ENCODE measurements at places on chromosomes 16 and 17. TPM values are rescaled to one million over a fixed set of nuclear protein-coding genes. Genes with fewer than 3 reads are reported as not detected.

GRCh38 chr17:35901631-35902175, 21.5 kb upstream of the CCL5 start:
- no peaks in the 10 kb centered on the region for H3K27me3 ChIP-seq
- no peak for DNase-seq
- H3K36me3 ChIP-seq: no peaks in the 10 kb centered on the region

- peaks cover 7% of the 10 kb centered on the region for H3K36me3 ChIP-seq
- DNase-seq: no peak
- H3K27me3 ChIP-seq: no peaks in the 10 kb centered on the region
- peaks cover 31% of the 10 kb centered on the region for H3K4me1 ChIP-seq
Measured at GRCh38 chr17:48375356-48375755, 54.7 kb downstream of the SKAP1 start.

DNA sequence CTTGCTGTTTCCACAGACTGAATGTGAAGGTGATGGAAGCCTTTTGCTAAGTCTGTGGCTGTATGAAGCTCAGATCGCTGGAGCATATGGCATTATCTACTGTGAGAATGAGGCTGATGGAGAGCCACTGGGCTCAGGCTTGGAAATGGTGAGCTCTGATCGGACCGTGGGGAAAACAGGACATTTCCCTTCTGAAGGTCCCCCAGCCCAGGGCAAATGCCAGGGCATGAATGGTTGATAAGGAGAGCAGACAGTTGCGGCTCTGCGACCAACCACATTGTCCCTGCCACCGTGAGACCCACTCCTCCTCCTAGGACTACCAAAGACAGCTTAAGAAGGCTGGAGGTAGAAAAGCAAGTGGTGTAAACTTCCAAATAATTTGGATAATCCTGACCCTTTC, 4.7 kb upstream of the CUEDC1 start:
- H3K27me3 ChIP-seq: peaks cover 10% of the 10 kb centered on the region
- no peak overlapping the region for H3K4me3 ChIP-seq
- H3K4me1 ChIP-seq: peaks cover 14% of the 10 kb centered on the region
- no peak overlapping the region for H3K27ac ChIP-seq

GRCh38 chr17:42378359-42378958, 9.8 kb downstream of the STAT3 start:
- H3K36me3 ChIP-seq: no peaks in the 10 kb centered on the region
- DNase-seq: no peak
- H3K4me1 ChIP-seq: peaks cover 20% of the 10 kb centered on the region

- H3K36me3 ChIP-seq: no peaks in the 10 kb centered on the region
- DNase-seq: peak; percentile 24
- no peaks in the 10 kb centered on the region for H3K27me3 ChIP-seq
- H3K27ac ChIP-seq: no peak overlapping the region
Measured at GRCh38 chr17:66548158-66548557, 245.7 kb downstream of the PRKCA start.

GRCh38 chr16:77910021-77910420, 112.3 kb upstream of the CLEC3A start:
- no peaks in the 10 kb centered on the region for H3K36me3 ChIP-seq

GRCh38 chr17:82956726-82957468, 117.1 kb upstream of the ZNF750 start:
- H3K4me3 ChIP-seq: no peak overlapping the region
- no peak overlapping the region for H3K27ac ChIP-seq
- no peak for DNase-seq
- no peaks in the 10 kb centered on the region for H3K27me3 ChIP-seq
- H3K4me1 ChIP-seq: no peaks in the 10 kb centered on the region
- H3K36me3 ChIP-seq: no peaks in the 10 kb centered on the region

DNA sequence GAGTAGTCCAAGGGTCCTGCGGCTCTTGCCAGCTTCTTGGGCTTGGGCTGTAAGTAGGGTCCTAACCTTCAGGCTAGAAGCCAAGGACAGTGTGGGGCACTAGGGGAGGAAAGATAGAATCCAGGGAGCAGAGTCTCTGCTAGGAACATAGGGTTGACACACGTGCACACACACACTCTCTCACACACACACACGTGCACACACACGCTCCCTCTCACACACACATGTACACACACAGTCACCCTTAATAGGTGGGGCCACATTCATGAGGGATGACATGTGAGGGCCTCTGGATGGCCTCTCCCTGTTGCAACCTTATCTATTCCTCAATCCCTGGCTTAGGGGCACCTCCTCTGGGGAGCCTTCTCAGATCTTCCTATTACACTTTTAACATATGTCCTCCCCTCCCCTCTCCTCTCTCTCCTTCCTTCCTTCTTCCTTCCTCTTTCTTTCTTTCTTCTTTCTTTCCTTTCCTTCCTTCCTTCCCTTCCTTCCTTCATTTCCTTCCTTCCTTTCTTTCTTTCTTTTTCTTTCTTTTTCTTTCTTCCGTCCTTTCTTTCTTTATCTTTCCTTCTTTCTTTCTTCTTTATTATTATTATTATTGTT, 3.1 kb downstream of the EPX start:
- DNase-seq: no peak
- no peaks in the 10 kb centered on the region for H3K4me1 ChIP-seq
- H3K27me3 ChIP-seq: no peaks in the 10 kb centered on the region

- no peak for DNase-seq
- H3K27ac ChIP-seq: no peak overlapping the region
- no peaks in the 10 kb centered on the region for H3K4me1 ChIP-seq
- H3K36me3 ChIP-seq: no peaks in the 10 kb centered on the region
- H3K4me3 ChIP-seq: no peak overlapping the region
- H3K27me3 ChIP-seq: no peaks in the 10 kb centered on the region
Measured at GRCh38 chr16:1108299-1109252, 12.5 kb upstream of the C1QTNF8 start.

DNA sequence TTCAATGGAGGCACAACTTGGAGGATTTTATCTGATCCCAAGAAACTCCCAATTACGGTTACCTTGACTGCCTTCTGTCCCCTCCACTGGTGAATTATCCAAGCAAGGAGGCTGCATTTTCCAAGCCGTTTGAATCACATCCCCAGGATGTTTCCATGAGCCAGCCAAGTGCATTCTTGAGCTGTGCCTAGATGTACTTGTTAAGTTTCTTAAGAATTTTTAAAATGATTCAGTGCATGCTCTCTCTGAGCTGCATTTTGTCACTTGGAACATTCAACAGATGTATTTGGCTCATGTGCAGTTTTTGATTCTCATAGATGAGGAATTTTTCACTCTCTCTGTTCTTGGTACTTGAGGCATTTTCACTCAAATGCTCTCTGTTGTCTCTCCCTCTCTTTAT, 202.6 kb upstream of the MYOCD start:
- H3K27ac ChIP-seq: no peak overlapping the region
- H3K36me3 ChIP-seq: no peaks in the 10 kb centered on the region
- H3K4me1 ChIP-seq: no peaks in the 10 kb centered on the region
- H3K27me3 ChIP-seq: no peaks in the 10 kb centered on the region

DNA sequence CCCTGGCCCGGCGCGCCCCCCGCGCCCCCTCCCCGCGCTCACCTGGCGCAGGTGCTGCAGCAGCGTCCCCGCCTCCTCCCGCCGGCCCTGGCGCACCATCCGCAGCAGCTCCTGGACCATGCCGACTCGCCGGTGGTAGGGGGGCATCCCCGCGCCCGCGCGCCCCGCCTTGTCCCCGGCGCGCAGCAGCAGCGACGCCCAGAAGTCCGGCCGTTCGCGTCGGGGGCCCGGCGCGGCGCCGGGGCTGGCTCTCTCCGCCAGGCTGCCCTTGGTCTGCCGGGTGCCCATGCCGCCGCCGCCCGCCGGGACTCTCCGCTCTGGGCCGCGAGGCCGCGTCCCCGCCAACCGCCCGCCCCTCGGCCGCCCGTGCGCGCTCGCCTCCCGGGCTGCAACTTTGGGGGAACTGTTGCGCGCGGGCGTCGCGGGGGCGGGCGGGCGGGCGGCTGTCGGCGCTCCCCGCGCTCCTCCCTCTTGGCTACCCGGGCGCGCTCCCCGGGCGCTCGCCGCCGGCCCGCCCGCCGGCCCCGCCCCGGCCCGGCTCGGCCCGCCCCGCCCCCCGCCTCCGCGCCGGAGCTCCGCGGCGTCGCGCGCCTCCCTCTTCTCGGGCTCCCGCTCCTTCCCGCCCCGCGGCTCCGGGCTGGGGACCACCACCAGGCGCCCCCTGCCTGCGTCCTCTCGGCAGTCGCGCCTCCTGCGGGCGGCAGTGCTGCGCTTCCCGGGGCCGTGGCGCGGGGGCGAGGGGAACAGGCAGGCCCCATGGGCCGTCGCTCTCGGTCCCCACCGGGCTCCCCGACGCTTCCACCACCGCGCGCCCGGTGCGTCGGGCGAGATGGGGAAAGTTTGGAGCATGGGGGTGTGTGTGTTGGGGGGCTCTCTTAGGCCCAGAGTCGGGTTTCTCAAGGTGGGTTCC, at the start of gene LRRC75A:
Gene LRRC75A (minus strand): TSS at position 491 of the 910 bp plus-strand sequence. CDS start 203 bp downstream, at position 288.
- H3K27me3 ChIP-seq: no peaks in the 10 kb centered on the region
- H3K4me3 ChIP-seq: peak within 1 kb of the TSS; percentile 34
- no peaks in the 10 kb centered on the region for H3K36me3 ChIP-seq
- peak; percentile 49 for DNase-seq
- no peak within 1 kb of the TSS for H3K27ac ChIP-seq

DNA sequence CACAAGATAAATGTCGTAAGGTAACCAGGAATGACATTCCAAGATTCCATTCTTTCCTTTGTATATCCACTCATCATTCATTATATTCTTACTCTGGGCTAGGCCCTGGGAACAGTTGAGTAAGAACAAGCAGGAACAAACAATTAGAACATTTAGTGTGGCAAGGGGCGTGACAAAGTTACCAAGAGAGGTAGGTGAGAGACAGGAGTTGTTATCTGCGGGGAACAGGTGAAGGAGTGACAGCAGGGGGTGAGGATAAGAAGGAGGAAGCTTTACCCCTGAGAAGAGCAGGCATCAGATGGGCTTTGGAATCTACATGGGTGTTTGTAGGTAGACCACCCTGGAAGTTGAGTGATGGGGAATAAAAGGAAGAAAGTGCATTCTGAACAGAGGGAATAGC, 568.9 kb downstream of the WWOX start:
- H3K36me3 ChIP-seq: no peaks in the 10 kb centered on the region
- H3K4me1 ChIP-seq: no peaks in the 10 kb centered on the region
- DNase-seq: no peak
- no peak overlapping the region for H3K4me3 ChIP-seq

- no peaks in the 10 kb centered on the region for H3K36me3 ChIP-seq
- no peak overlapping the region for H3K27ac ChIP-seq
- no peak overlapping the region for H3K4me3 ChIP-seq
- no peaks in the 10 kb centered on the region for H3K4me1 ChIP-seq
- no peak for DNase-seq
- no peaks in the 10 kb centered on the region for H3K27me3 ChIP-seq
Measured at GRCh38 chr16:80233097-80233835, 307.5 kb upstream of the DYNLRB2 start.

- no peaks in the 10 kb centered on the region for H3K36me3 ChIP-seq
- no peak for DNase-seq
- peaks cover 75% of the 10 kb centered on the region for H3K4me1 ChIP-seq
- H3K27ac ChIP-seq: no peak overlapping the region
Measured at GRCh38 chr16:17359788-17360390, 110.9 kb downstream of the XYLT1 start.

- H3K4me1 ChIP-seq: peaks cover 58% of the 10 kb centered on the region
- H3K36me3 ChIP-seq: no peaks in the 10 kb centered on the region
Measured at GRCh38 chr16:324451-325334, 27.8 kb downstream of the AXIN1 start.

DNA sequence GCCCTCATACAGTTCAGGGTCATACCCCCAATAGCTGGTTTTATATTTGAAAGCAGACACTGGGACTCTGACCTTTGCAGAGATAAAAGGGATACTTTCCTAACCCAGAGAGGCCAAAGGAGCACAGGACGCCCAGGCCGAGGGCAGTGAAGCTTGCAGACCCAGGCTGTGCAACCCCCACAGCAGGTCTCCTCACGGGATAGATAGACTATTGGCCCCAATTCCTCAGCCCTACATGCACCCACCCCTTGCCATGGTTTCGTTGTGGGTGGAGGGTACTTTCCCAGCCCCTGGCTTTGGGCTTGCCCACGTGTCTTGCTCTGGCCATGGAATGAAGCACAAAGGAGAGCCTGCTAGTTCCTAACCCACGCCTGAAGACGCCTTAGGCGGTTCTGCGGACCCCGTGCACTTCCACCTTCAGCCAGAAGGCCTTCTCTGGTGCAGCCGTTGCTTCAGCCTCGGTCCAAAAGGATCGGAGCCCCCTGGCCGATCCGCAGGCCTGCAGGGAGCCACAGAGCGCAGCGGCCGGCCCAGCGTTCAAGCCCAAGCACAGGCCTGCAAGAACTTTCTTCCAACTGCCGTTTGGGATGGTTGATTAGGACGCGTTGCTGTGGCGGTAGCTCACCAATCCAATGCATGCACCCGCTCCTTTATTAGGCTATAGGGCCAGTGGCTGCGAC, 9.8 kb upstream of the BRCA1 start:
- DNase-seq: no peak
- H3K4me1 ChIP-seq: no peaks in the 10 kb centered on the region
- H3K27ac ChIP-seq: no peak overlapping the region
- H3K27me3 ChIP-seq: no peaks in the 10 kb centered on the region
- H3K4me3 ChIP-seq: no peak overlapping the region

DNA sequence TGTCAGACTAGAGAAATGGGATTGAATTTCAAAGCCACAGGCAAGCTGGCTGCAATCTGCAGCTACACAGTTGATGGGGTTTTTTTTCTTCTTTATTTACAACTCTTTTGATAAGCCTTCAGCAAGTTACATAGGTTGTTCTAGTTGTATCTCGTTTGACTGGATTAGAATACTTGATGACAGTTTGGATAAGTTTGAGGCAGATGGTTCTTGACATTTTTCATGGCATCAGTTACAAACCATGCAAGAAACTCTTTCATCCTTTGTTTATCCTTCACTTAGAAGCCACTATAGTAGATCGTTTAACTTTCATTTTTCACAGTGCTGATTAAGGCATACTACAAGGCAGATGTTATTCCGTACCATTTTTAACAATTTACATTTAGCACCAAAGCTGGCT, 238.9 kb downstream of the TOX3 start:
- H3K4me3 ChIP-seq: no peak overlapping the region
- DNase-seq: no peak
- no peak overlapping the region for H3K27ac ChIP-seq
- H3K4me1 ChIP-seq: no peaks in the 10 kb centered on the region

- H3K27ac ChIP-seq: no peak overlapping the region
- no peaks in the 10 kb centered on the region for H3K4me1 ChIP-seq
- H3K4me3 ChIP-seq: no peak overlapping the region
- no peaks in the 10 kb centered on the region for H3K36me3 ChIP-seq
Measured at GRCh38 chr16:13236308-13236707, 334.9 kb downstream of the SHISA9 start.

GRCh38 chr17:67439269-67439668, 62.2 kb downstream of the PITPNC1 start:
- no peak overlapping the region for H3K27ac ChIP-seq
- H3K4me1 ChIP-seq: peaks cover 94% of the 10 kb centered on the region
- no peaks in the 10 kb centered on the region for H3K36me3 ChIP-seq
- DNase-seq: no peak

SHCBP1 gene
- total RNA-seq: 35.6 TPM

NT5C gene
- total RNA-seq: 75.7 TPM

HOXB1 gene
- not detected for total RNA-seq

KRTAP9-4 gene
- not detected for total RNA-seq

RAMP2 gene
- not detected for total RNA-seq

SEC14L1 gene
- 73.3 TPM for total RNA-seq

Data from CD8-positive, alpha-beta memory T cell (primary cell).